Motor neuron (in vitro differentiated cells): ENCODE measurements at places on chromosomes 3 and 15. TPM values are rescaled to one million over a fixed set of nuclear protein-coding genes. Genes with fewer than 3 reads are reported as not detected.

ANP32A gene
- 171 and 193 TPM in 2 replicates for total RNA-seq

RARRES1 gene
- 35.2 and 38.7 TPM in 2 replicates for total RNA-seq

NR2E3 gene
- total RNA-seq: 0.77 and 2.2 TPM in 2 replicates

CNOT10 gene
- total RNA-seq: 36.7 and 38.0 TPM in 2 replicates

MOBP gene
- total RNA-seq: 0.11 and 0.25 TPM in 2 replicates

GRCh38 chr15:56534728-56535127, 69.8 kb upstream of the MNS1 start:
- ATAC-seq: no peak

DNA sequence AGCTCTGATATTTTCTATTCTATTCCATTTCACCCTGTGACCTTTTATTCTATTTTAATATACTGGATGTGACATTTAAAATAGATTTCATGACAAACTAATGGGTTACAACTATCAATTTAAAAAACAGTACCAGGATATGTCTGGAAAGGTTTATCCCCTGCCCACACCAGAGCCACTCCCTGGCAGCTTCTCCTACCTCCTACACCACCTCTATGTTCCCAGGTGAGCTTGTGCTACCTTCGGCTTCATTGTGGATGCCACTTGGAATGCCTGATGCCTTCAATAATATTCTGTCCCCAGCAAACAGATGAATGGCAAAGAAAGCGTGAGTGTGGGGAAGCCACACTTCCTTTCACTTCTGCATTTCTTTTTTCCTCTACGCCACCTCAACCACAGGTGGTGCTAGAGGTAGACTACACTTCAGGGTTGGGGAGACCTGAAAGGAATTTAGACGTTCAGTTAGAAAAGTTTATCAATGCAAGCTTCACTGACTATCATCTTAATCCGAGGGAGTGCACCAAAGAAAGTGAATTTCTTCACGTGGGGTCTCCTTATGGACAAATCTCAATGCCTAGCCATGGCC, 213.0 kb downstream of the SSR3 start:
- no peak for ATAC-seq

- ATAC-seq: no peak
Measured at GRCh38 chr3:20074226-20075063, 34.2 kb downstream of the KAT2B start.

GRCh38 chr15:68699881-68700454, 120.7 kb downstream of the ANP32A start:
- ATAC-seq: no peak

DNA sequence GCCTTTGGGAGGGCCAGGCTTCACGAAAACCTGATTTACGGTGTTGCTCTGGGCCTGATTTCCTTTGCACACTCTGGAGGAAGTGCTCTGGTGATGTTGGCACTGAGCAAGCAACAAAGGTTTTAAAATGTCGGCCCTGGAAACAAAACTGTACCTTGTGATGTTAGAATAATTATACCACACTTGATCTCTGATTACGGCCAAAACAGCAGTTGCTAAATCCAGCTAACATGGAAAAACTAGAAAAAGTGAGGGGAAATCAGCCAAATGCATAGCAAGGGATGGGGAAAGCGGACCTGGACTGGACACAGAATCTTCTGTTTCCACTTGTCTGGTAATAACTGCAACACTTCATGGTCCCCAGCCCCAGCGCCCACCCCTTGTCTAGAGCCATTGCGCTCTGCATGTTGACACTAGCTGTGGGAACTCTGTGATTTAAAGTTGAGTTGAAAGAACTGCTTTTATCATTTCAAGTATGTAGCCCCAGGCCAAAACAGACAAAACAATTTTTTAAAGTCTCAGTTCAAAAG, 120.1 kb downstream of the VGLL4 start:
- ATAC-seq: peak; percentile 84

DNA sequence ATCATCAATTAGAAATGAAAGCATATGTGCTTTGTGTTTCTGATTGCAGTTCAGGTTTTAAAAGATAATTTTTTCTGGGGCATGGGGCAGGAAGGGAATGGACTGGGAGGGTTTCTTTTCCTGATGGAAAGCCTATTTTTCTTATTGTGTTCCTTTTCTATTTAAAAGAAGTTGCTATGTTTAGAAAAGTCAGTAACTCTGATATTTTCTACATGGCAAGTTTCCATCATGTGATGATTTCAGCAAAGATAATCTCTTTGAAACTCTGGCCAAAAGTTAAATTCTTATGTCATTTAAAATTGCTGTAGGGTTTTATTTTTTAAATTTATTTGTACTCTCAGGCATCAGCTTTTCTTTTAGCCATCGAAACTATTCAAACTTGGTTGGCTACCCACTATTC, 601.2 kb downstream of the FOXP1 start:
- ATAC-seq: no peak
